ENCODE measurements at places on chromosomes 7 and 10. TPM values are rescaled to one million over a fixed set of nuclear protein-coding genes. Genes with fewer than 3 reads are reported as not detected.

DNA sequence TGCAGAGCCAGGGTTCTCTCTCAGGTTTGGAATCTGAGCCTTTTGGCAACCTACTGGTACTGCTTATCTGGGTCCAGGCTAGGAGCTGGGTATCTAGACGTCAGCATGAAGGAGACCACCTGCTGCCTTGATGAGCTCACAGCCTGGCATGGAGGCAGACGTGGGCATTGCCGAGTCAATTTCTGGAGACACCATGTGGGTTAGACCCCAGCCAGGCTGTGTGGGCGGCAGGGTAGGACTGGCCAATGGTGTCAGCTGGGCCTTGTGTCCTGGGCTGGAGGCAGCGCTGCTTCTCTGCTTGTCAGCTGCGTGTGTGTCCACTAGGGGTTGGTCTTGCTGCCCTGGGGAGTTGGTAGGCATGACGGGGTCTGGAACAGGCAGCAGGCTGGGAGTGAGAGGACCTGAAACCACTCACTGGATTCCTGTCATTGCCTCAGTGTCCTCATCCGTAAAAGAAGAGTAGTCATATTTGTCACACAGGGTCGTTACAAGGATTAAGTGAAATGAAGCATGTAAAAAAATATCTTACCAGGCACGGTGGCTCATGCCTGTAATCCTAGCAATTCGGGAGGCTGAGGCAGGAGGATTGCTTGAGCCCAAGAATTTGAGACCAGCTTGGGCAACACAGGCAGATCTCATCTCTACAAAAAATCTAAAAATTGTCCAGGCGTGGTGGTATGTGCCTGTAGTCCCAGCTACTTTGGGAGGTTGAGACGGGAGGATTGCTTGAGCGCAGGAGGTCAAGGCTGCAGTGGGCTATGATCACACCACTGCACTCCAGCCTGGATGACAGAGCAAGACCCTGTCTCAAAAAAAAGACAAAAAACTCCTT is 31.7 kb upstream of the ANKRD2 start:
- DNase-seq = no peak

- DNase-seq = no peak
These were observed 279.8 kb downstream of the CAMK1D start for GRCh38 chr10:12628964-12629766.

GRCh38 chr7:49771427-49772176 is 1.8 kb upstream of the VWC2 start:
- no peak for DNase-seq

GRCh38 chr10:127905848-127906261 is 1.0 kb upstream of the PTPRE start:
- no peak for DNase-seq

DNA sequence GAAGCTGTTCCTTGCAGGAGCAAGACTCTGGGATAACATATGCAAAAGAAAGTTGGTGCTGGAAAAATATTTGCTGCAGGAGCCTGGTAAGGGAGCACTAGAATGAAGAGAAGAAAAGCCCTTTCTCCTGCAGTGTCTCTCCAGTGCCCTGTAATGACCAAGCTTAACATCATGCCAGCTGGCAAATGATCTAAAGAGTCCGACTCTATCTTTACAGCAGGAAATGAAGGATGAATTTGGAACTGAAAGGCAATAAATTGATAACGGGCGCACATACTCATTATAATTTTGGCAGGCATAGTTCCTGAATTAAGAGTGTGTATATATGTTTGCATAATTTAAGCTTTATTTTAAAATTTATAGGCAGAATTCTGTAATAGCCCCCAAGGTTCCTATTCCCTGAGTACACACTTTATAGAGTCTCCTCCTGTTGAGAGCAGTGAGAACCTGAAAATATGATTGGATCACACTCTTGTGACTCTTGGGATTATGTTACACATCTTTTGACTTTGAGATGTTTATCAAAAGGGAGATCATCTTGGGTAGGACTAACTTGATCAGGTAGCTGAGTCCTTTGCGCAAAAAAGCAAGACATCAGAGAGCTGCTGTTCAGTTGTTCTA is 299.0 kb upstream of the MBL2 start:
- no peak for DNase-seq

DNA sequence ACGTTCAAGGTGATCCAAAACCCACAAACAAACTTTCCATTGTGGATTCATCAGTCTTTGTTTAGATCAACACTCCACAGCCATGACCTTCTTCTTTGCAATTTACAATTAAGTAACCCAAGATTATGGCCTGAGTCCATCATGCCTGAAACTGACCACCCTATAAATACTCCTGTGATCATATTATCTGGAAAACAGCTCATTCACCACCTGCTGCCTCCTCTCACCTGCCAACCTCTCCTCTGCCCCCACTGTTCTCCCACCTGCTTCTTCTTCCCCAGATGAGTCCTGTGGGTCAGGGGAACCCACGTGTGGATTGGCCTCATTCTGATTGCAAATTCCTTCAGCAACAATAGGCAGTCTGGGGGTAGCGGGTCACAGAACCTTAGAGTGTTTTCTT is 81.4 kb downstream of the ABLIM1 start:
- no peak for DNase-seq

DNA sequence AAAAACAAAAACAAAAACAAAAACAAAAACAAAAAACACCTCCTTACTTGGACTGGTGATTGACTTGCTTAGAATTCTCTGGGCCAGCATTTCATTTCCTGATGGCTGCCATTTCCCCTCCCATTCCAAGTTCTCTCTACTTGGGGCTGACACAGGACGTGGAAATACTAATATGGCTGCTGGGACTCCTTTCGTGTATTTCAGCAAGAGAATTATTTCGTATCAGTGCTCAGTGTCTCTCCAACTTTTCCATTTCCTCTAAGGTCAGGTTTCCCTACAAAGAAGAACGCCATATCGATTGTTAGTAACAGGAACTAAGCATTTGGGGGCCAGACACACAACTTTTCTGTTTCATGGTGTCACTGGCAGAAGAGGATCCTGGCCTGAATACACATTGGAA is 22.5 kb upstream of the VAX1 start:
- no peak for DNase-seq

IDI2 gene
- not detected for total RNA-seq

SH2D4B gene
- total RNA-seq = under 0.01 TPM

Measured in pulmonary artery endothelial cell (primary cell).